ENCODE measurements at places on chromosomes 7 and 10.

- no peak for DNase-seq
Measured at GRCh38 chr7:46197785-46198540, 276.9 kb upstream of the IGFBP3 start.

DNA sequence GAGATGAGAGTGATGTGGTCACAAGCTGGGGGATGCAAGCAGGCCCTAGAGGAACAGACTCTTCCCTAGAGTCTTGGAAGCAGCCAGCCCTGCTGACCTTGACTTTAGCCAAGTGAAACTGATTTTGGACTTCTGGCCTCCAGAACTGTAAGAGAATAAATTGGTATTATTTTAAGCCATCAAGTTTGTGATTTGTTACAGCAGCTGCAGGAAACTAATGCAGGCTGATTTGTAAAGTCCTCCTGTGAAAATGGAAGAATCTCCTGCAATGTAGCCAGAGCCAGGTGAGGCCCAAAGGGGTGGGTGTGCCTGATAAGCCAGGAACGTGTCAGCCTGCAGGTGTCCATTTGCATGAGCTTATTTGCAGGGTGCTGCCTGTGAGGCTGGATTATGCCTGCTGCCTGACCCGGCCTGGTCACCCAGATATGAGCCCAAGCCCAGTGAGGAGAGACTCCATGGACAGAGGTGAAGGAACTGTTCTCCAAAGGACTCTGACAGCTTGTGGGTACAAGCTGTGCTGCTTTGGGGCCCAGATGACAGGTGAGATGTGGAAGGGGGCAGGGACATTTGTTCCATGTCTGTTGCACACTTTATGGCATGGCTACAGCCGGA, 24.6 kb upstream of the PLEKHA1 start:
- DNase-seq = no peak

- DNase-seq = no peak
Measured at GRCh38 chr10:9781666-9782065, 1236.0 kb upstream of the CELF2 start.

DNA sequence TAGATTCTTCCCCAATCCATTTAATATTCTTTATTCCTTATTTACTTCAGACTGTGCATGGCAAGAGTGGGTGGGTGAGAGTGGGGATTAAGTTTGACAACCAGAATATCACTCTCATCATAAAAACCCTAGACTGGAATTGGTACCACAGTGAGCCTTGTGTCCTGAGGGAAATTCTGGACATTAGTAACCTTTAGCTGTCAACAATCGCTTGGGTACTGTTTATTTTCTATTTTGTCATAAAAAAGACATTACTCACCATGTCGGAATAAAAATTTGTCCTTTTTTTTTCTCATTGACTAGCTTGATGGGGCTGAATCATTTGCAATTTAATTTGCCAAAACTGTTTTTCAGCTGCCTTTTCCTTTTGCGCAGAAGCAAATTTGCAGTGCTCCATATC, 176.1 kb upstream of the SEMA3C start:
- no peak for DNase-seq

GRCh38 chr7:14954035-14954434, 51.5 kb upstream of the DGKB start:
- no peak for DNase-seq

- peak; percentile 69 for DNase-seq
Measured at GRCh38 chr10:71396084-71396710, 523 bp upstream of the CDH23 start.

DNA sequence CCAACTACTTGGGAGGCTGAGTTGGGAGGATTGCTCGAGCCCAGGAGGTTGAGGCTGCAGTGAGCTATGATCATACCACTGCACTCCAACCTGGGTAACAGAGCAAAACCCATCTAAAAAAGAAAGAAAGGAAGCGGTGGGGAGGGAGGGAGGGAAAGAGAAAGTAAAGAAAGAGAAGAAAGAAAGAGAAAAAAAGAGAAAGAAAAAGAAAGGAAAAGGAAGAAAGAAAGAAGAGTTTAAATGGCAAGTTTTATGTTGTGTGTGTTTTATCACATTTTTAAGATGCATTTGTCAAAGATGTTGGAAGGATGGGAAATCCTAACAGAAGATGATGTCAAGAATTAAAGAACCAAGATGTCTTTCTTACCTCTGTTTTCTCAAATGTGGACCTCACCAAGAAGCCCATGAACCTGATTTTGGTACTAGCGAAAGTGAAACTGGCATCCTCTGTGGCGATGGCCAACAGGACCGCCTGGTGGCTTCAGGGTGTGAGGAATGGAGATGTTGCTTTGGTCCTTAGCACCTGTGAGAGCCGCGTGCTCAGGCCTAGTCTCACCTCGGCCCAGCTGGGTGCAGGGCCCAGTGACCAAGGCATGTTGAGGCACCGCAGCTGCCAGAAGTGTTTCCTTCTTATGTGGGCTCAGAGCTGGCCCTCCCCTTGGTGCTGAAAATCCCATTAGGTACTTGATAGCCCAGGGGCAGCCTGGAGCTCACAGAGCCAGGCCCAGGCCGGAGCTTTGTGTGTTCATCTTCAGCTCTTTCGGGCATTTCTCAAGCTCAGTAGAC, 9.8 kb downstream of the UCMA start:
- no peak for DNase-seq

DNA sequence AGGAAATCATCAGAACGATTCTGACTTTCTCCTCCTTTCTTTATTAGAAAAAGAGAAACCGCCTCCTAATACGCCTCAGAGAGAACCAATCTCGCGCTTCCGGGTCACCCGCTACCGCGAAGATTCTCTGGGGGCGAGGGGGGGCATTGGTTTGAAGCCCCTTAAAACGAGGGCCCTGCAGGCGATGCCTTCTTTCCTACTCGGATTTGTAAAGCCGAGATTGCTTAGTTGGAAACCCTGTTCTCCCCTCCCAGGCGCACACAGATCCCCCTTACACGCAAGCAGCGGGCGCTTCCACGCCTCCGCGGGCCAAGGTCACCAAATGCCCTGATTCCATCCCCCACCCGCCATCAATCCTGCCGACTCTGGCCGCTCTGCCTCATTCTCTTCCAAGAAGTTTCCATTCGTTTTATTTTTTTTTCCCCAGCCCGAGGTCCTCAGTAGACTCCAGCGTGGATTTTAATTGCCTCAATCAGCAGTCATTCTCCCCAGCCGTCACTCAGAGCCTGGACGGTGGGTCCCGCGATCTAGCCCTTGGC, 1.1 kb upstream of the GAD2 start:
- DNase-seq = no peak

GRCh38 chr7:92705831-92706230, 115.6 kb upstream of the FAM133B start:
- DNase-seq = no peak

DNA sequence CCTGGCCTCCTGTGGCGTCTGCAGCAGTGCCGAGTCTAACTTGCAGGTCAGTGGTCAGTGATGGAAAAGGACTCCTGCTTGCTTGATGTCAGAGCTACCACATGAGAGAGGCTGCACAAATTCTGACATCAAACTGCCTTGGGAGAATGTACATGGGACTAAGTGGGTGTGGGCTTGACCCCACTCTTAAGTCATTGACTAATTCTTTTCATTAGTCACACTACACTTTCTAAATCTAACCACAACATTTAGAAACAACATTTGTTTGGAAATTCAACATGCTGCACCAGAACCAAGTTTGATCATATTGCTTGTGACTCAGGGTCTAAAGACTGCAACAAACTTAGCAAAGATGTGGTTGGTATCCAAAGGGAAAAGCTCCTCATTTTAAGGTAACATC, 24.4 kb upstream of the CDC14C start:
- no peak for DNase-seq

DNA sequence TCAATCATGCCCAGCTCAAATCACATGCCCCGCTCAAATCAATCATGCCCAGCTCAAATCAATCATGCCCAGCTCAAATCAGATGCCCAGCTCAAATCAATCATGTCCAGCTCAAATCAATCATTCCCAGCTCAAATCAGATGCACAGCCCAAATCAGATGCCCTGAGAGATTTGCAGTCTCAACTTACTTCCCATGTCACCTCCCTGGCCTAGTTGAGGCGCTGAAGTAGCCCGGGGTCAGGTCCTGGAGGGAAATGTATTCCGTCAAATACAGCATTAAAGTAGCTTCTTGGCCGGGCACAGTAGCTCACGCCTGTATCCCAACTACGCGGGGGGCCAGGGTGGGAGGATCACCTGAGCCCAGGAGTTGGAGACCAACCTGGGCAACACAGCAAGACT, 15.7 kb upstream of the PRKAR1B start:
- no peak for DNase-seq

- DNase-seq = no peak
Measured at GRCh38 chr10:55214608-55215007, 413.6 kb upstream of the PCDH15 start.

DNA sequence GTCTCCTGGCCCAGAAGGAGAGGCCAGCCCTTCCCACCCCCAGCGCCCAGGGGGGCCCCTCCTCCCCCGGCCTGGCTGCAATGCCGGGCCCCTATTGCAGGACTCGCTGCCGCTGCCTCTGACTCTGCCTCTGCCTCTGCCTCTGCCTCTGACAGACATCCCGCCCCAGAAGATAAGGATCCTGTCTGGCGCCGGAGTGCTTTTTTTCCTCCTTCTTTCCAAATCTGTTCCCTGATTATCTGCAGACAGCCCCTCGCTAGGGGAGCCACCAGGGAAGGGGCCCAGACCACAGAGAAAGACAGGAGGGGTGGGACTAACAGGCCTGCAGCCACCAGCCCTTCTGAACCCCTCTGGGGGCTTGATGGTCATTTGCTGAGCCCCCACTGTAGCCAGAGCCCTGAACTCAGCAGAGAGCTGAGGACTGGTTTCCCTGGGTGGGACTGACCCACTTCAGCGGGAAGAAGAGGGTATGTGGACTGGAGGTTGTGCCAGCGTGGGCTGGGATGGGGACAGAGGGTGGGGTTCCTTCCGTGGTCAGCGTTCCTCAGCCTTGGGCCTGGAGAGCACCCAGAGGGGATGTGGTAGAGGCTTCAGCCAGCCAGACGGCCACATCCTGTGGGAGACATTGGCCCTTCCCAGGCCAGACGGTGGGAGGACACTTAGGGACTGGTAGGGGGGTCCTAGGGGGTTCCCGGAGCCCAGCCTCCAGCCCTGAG, 22.8 kb downstream of the UNC5B start:
- peak; percentile 24 for DNase-seq

DNA sequence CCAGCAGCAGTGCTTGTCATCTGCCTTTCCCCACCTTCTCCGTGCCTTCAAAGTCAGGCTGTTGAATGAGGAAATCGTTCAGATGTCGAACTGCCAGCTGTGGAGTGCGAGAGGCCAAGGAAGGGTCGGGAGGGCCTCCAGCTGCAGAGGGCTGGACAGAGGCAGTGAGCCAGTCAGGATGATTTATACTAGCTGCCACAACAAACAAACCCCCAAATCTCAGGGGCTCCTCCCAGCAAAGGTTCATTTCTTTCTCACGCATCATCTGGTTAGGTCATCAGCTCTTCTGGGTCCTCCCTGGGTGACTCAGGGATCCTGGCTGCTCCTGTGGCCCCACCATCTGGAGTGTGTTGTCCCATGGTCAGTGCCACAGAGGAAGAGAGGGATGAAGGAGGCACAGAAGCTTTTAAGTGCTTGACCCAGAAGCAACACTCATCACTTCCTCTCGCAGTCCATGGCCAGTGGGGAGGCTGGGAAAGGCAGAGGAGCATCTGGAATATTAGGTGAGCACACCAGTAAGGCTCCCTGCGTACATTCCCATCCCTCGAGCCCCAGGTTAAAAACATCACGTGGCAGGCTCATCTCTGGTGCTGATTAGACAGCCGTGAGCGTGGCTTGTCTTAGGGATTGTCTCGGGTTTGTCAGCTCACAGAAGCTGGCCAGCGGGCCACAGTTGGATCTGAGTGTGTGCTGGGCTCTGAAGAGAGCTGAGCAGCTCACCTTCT, 140.7 kb downstream of the RGS10 start:
- no peak for DNase-seq

GRCh38 chr10:72096115-72097000, 8.0 kb upstream of the SPOCK2 start:
- no peak for DNase-seq

- DNase-seq = no peak
Measured at GRCh38 chr10:97090644-97091043, 95.1 kb downstream of the SLIT1 start.

GRCh38 chr10:15571575-15571974, 148.1 kb downstream of the ITGA8 start:
- DNase-seq = peak; percentile 9

- DNase-seq = no peak
Measured at GRCh38 chr7:94972296-94972695, 64.9 kb downstream of the PPP1R9A start.

GRCh38 chr7:117112640-117113039, 159.3 kb downstream of the ST7 start:
- no peak for DNase-seq

GRCh38 chr7:77538281-77539212, 1.5 kb downstream of the PTPN12 start:
- DNase-seq = peak; percentile 47

- DNase-seq = no peak
Measured at GRCh38 chr10:775245-776075, 86.0 kb upstream of the DIP2C start.

- no peak for DNase-seq
Measured at GRCh38 chr10:119103241-119103902, 541 bp upstream of the DENND10 start.

DNA sequence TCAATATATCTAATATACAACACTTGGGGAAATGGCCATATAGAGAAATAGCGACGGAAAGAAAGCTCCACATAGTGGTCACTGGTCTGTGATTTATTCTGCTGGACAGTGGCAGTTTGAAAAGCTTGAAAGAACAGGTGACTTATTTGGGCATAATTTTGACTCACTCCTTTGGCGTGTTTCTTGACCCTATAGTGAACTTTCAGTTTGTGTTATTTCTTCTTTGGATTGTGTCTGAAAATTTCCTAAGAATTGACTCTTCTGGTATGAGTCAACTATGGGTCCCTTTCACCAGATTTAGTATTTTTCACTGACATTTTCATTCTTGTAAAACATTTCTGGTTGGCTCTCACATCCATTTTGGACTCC, 25.8 kb upstream of the IMMP2L start:
- no peak for DNase-seq

Measured in midbrain (tissue), 1 donor.